ENCODE measurements at places on chromosomes 13 and 19.

- DNase-seq: no peak
These were observed 249.1 kb downstream of the GPC5 start for GRCh38 chr13:91647361-91647990.

DNA sequence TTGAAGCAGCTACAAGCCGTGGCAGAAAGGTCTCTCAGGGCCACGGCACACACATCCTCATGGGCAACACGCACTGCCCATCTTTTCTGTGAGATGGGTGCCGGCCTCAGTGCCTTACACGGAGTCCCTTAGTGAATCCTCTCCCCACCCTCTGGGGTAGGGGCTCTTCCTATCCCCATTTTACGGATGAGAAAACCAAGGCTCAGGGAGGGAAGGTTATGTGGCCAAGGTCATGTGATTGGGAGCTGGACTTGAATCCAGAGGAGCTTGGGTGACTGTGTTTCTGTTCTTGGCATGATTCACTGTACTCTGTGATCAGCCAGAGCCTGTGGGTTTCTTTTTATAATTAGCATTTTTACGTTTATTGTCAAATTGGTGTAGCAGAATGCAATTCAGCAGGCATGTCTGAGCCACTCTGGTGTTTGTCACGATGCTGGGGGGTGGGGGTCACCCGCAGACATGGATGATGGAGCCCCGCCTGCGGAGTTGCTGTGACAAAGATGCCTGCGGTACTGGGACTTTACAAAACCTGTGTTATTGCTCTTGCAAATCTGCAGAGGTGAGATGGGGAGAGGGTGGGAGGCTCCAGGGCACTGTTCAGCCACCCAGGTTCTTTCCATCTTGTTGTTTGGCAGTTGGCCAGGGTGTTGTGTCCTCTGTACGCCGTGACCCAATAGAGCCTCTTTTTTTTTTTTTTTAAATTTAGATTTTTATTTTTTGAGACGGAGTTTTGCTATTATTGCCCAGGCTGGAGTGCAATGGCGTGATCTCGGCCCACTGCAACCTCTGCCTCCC lies 4.5 kb downstream of the SCN1B start:
- DNase-seq: no peak

DNA sequence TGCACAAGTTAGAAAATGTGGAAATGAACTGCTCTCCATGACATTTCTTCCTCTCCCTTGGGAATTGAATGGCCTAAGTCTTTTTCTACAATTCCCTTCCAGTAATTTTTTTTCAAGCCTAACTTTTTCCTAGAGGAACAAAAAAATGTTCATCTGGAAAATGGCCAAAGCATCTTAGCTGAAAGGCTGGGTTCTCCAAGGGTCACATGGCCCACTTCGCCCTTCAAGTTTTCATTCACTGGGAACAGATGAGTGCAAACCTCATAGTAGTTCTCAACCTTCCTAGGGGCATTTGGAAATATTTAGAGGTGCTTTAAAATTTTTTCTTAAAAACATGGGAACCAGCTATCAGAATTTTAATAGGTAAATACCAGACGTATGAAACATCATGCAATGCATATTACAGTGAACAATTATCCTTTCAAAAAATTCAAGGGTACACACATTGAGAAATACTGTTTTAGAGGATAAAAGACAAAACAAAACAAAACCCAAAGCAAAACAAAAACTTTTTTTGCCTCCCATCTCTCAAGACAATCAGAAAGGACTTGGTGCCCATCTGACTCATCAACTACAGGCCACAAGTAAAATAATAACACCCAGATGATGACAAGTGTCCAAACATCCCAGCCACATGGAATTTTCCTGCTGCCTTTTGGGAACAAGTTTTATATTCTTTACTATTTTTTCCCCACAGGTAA lies 208.8 kb downstream of the SLITRK6 start:
- DNase-seq: no peak

- DNase-seq: no peak
These were observed 2.0 kb downstream of the ZBTB7A start for GRCh38 chr19:4064496-4065260.

GRCh38 chr19:38284422-38284821 lies 19.6 kb upstream of the C19orf33 start:
- DNase-seq: no peak

DNA sequence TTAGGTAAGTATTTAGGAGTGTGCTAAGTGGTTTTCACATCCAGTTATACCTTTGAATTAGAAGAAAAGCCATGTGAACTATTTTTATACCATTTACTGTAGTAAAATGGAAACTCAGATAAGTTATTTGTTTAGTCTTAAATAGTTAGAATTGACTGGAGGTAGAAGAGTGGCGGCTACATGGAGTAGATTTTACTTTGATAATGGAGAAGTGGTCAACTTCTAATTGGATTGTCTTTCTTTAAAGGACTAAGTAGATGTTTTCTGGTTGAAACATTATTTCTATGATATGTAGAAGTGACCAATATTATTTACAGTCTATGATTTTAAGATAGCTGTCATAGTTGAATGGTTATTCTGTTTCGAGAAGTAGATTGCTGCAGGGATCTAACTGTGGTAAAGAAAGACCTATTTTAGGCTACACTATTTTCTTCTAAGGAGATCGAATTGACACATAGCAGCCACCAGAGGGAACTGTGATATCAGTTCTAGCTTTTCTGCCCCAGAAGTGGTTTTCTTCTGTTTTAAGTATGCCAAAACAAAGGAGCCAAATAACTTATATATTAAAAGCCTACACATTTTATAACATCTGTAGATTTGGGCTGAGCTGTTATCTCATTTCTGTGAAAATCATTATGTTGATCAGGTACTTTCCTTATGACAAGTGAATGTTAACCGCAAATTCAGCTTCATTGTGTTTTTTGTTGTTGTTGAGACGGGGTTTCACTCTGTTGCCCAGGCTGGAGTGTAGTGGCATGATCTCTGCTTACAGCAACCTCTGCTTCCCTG lies 26.1 kb downstream of the ZMYM2 start:
- no peak for DNase-seq

GRCh38 chr19:30160426-30160825 lies 211.8 kb upstream of the ZNF536 start:
- DNase-seq: no peak

GRCh38 chr19:2413629-2414028 lies 13.8 kb downstream of the TIMM13 start:
- DNase-seq: no peak

- no peak for DNase-seq
These were observed 528.7 kb downstream of the RFC3 start for GRCh38 chr13:34346626-34347025.

GRCh38 chr19:3565139-3565538 lies 7.6 kb upstream of the HMG20B start:
- no peak for DNase-seq

- DNase-seq: no peak
These were observed 2.8 kb downstream of the GSX1 start for GRCh38 chr13:27794921-27795717.

GRCh38 chr19:4063369-4064148 lies 3.1 kb downstream of the ZBTB7A start:
- DNase-seq: no peak

DNA sequence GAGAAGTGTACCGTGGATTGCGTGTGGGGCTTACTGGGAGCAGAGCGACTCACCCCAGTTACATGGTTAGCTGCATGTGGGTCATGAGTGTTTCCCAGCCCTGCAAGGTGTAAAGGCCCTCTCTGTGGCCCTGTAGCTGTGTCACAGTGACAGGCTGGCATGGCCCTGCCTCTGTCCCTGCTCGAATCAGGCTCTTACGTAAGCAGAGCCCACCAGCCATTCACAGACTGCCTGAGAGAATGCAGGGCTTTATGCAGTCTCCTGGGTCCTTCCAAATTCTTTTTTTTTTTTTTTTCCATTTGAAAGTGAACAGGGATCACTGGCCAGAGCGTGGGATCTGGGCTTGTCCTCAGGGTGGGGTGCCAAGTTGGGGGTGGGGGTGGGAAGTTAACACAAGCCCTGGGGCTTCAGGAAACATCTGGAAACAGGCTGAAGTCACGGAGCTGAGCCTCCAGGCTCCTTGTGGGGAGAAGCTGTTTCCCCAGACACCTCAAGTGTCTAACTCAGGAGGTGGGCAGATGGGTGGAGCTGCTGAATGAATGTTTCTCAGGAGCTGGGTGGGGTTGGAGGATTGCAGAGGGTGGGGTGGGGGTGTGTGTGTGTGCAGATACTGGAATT lies 13.4 kb downstream of the TECR start:
- DNase-seq: no peak

GRCh38 chr13:40160618-40161350 lies 505.3 kb downstream of the COG6 start:
- DNase-seq: no peak

DNA sequence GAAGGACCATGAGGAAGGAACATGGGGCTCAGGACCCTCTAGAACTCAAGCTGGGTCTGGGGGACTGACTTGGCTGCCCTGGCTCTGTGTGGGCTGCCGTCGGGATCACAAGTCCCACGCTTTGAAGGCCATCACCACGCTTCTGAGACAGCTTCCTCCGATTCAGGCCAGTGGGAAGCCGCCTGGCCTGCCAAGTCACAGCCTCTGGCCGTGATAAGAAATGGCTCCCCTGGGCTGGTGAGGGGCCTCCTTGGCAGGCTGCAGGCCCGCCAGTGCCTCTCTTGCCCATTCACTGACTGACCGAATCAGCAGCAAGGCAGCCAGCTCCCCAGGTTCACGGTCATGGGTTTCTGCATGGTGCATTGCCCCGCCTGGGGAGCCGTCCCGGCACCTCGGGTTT lies 48.8 kb downstream of the COMP start:
- no peak for DNase-seq

- no peak for DNase-seq
These were observed 9.4 kb downstream of the TIMM13 start for GRCh38 chr19:2417881-2418406.

DNA sequence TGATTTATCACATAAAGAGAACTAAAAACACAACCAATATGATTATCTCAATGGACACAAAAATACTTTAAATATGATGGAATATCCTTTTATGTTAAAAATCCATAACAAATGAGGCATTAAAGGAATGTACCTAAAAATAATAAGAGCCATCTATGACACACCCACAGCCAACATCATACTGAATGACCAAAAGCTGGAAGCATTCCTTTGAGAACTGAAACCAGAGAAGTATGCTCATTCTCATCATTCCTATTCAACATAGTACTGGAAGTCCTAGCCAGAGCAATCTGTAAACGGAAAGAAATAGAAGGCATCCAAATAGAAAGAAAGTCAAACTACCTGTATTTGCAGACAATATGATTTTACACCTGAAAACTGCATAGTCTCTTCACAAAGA lies 671.0 kb downstream of the SLITRK1 start:
- DNase-seq: no peak

DNA sequence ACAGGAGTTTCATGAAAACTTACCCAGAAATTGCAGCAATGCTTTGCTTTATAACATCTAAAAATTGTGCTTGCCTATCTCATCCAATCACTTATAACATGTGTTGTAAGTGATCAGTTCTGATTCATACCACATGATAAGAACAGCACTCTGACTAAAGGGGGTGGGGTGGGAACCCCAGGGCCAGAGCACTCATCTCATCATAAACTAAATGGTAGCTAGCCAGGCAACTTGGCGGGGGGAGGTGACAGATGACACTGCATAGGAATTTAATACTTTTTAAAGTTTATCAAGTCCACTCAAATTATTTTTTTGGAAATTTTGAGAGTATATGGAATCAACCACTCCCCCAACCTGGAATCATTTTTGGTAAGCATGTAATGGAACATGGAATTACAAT lies 42.1 kb downstream of the FOXO1 start:
- DNase-seq: no peak

GRCh38 chr13:98398581-98398980 lies 178.3 kb downstream of the STK24 start:
- no peak for DNase-seq

- no peak for DNase-seq
These were observed 6.3 kb upstream of the RDH13 start for GRCh38 chr19:55068950-55069864.

- no peak for DNase-seq
These were observed 237.5 kb downstream of the COG6 start for GRCh38 chr13:39892721-39893685.

DNA sequence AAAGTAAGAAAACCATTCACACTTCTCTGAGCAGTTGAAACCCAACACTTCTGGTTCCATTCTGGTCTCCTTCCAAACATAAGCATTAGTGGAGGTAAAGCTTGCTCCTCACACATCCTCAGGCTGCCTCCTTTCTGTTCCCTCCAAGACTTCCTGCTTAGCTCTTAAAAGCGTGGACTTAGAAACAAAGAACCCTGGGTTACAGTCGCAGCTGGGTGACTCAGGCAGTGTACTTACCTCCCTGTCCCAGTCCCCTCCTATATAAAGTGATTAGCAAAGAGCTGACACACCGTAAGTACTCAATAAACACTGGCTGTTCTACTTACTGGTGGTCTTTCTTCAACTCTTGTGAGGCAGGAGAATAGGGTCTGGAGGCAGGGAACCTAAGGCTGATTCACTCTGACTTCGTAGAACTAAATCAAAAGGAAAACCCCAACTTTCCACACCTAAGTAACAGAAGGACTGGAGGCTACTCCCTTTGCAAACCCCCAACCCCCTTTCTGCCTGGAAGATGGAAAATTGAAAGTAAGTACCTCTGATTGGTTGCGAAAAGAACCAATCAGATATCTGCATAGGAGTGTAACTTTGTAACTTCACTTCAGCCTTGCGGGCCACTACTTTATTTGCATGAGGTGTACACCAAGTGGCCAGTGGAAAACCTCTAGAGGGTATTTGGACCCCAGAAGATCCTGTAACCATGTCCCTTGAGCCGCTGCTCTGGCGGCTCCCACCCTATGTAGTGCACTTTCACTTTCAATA lies 165.4 kb downstream of the SUCLA2 start:
- DNase-seq: no peak

- DNase-seq: no peak
These were observed 3.5 kb downstream of the ANGPTL4 start for GRCh38 chr19:8367327-8368001.

DNA sequence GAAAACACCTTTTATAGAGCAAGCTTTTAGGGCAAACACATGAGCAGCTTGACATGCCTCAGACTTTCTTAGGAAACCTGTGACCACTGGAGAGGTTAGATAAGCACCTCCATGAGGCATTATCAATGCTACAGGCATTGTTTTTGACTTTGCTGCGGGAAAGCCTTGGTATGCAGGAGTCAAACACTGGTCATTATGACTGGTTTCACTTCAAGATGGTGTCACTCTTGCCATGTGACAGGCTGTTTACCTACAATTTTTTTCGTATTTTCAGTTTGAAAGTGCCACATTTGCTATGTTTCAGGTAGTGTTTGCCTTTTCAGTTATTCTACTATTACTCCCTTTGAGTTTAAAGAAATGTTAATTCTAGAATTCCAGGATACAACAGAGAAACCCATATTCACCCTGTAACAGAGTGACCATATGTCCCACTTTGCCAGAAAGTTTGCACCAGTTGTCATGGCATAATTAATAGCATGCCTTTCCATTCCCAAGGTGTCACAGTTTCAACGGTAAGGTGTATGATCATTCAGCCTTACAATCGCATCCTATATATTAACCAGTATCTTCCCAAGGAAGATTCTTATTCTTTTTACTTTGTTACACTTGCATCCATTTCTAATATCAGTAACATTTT lies 33.0 kb downstream of the USP12 start:
- no peak for DNase-seq

GRCh38 chr19:52527134-52527955 lies at the start of gene ZNF808:
ZNF808 (plus strand) TSS chr19:52527668; CDS start chr19:52543285, 15,617 bp downstream.
- DNase-seq: peak; percentile 96
